ENCODE measurements at places on chromosomes 2 and 18.

DNA sequence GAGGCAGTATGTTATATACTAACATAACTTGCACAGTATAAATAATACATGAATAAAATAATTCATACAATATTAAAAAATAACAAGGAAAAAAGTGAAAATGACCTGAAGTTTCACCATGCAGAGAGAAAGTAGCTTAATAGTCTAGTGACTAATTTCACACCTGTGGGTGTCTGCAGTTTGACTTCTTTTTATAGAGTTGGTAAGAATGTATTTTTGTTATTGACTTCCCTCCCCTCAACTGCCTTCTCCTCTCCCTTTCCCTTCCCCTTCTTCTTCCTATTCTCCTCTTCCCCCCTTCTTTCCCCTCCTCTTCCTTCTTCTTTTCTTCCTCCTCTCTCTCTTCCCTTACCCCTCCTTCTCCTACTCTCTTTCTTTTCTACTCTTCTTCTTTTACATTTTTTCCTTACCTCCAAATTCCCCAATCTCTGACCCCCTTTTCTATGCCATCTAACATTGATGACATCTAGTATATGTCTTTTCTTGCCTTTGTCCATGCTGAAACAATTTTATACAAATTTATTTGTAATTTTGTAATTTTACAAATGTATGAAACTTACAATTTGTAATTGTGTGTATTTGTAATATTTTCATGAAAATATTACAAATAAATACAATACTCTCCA, 3.1 kb downstream of the DNAH6 start:
- no peak for DNase-seq

DNA sequence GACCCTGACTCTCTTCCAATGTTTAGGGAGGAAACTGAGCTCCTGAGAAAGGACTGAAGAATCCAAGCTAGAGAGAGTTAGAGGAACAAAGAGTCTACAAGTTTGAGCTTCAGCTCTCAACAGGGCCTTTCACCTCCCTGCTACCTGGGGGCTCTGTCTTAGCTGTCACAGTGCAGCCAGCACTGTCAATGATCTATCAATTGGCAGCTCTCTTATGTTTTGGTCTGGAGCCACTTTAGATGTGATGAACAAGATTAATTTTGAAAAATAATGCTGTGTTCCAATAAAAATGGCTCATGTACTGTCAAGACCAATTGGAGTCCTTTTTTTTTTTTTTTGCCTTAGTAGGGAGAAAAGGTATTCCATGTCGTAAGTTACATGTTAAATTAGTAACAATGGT, 215.8 kb upstream of the TRIB2 start:
- no peak for DNase-seq

- no peak for DNase-seq
Observed at GRCh38 chr18:43572163-43572562, 294.9 kb upstream of the SYT4 start.

DNA sequence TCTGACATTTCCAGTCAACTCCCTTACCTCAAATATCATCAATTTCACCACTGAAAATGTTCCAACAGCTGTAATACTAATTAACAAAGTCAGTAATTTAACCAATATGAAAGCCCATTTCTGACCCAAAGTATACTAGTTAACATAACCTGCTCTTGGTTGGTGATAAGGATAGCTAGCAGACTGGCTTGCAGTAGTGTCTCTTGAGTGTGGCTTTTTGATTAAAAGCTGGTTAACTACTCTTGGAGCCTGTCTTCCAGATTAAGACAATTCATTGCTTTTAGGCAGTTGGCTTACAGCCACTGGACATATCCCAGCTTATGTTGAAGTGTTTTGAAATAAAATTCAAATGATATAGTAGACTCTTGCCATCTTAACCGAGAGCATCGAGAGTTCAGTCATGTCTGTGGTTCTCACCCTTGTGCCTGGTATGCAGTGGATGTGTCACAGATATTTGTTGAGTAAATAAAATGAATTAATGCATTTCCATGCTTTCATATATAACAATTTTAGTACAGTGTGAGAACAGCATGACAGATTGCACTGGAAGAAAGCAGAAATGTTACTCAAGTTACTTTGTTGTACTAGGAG, 158.1 kb downstream of the TANC1 start:
- no peak for DNase-seq

- no peak for DNase-seq
Observed at GRCh38 chr2:162424816-162425215, 80.9 kb downstream of the GCA start.

GRCh38 chr2:105373344-105373781, 25.5 kb downstream of the FHL2 start:
- DNase-seq = no peak

DNA sequence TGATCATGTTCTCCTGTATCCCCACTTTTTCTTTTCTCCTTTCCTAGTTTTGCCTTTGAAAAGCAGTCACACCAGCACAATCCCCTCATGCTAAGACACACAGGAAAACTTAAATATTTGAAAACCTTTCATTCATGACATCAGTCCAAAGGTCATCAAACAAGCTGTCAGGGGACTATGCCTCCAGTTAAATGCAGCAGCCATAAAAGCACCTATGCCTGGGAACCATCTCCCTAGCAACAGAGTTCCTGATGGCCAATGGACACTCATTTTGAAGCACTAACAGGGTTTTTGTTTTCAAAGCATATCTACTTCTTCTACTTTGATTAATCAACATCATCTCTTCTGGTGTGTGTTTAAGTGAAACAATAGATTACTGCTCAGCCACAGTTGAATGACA, 286.4 kb upstream of the PARD3B start:
- DNase-seq = no peak

GRCh38 chr2:224882291-224883171, 159.7 kb downstream of the DOCK10 start:
- DNase-seq = no peak

GRCh38 chr2:220528180-220528675, 900.8 kb downstream of the SLC4A3 start:
- DNase-seq = no peak

DNA sequence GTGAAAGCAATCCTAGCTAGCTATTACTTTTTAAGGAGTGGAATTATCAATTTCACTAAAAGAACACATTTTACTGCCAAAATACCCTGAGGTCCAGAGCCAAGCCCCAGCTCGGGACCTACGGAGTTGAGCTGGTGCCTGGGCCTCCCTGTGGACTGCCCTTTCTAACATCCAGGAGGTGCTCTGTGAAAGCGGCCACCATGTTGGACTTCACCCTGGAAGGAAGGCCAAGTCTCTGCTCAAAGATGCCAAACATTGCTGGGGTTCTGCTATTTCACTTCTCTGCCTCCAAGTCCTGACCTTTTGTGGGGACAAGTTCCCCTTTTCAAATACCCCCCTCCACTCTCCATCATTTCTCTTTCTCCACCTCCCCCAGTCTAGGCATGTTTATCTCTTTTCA, 498.7 kb upstream of the RAB6C start:
- DNase-seq = no peak

DNA sequence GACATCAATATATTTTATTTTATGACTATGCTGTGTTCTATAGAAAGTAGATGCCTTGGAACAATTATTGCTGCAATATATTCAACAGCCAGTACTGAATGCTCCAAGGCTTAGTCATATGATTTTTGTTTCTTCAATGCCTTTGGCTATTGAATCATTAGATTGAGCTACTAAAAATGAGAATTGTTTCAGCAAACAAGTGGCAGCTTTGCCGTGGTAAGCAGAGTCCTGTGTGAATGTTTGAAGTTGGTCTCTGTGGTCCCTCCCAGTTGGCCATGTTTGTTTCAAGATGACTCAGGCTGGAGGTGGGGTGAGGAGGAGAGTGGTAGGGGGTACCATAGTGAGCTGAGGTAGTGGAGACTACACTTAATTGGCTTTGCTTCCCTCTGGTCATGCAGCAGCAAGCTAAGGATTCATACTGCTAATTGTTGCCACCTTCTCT, 198.6 kb upstream of the EPAS1 start:
- DNase-seq = no peak

DNA sequence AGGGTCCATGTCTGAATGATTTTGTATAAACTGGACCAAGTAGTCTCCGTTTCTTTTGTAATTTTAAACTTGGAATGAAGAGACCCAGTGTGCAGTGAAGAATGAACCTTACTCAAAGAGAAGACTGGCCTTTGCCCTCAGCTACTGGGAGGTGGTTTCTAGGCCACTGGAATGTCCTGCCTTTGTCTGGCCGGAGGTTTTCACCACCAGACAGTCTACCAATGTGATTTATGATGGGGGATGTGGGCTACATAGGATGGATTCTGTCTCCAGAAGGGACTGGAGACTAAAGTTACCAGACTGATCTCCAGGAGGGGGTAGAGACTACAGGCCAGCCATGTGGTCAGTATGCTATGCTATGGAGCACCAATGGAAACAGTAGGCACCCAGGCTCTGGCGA, 42.8 kb upstream of the RAB31 start:
- no peak for DNase-seq

DNA sequence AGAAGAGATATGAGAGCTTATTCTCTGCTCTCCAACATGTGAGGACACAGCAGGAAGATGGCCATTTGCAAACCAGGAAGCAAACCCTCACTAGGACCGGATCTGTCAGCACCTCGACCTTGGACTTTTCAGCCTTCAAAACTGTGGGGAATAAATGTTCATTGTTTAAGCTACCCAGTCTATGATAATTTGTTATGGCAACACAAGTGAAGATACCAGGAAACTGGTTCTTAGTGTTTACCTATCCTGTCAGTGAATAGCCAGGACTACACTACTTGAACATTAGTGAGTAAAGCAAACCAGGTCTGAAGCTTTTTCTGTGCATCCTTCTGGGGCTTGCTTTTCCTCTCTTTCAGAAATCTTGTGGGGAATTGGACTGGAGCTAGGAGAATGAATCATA, 44.4 kb upstream of the BARD1 start:
- no peak for DNase-seq

- DNase-seq = no peak
Observed at GRCh38 chr2:78353168-78353567, 672.3 kb upstream of the REG3G start.
